SJCRH30 (cell line): ENCODE measurements at places on chromosomes 4 and X. TPM values are rescaled to one million over a fixed set of nuclear protein-coding genes. Genes with fewer than 3 reads are reported as not detected.

GRCh38 chrX:10529344-10529743, 91.0 kb downstream of the MID1 start:
- no peaks in the 10 kb centered on the region for H3K27me3 ChIP-seq
- H3K36me3 ChIP-seq, result peaks cover 12% of the 10 kb centered on the region; the same call in 1 of the 2 replicates
- no peak overlapping the region for H3K27ac ChIP-seq
- peaks cover 4% of the 10 kb centered on the region for H3K4me1 ChIP-seq
- no peak overlapping the region for H3K4me3 ChIP-seq

DNA sequence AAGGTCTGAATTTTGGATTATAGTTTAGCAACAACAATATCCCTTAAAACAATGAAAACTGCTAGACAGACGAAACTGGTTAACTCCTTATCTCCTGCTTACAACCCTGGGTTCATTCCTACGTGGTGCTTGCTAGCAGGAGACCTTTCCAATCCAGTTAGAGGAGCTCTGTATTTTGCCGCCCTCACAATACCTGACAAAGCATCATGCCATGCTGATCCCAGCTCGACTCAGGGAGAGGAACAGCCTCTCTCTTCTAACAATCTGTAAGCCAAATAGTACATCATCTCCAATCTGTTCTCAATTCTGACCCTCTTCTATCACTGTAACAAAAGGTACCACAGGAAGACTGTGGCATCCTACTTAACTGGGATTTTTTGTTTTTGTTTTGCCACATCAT, 74.4 kb downstream of the PAPSS1 start:
- peaks cover 7% of the 10 kb centered on the region for H3K36me3 ChIP-seq
- no peak overlapping the region for H3K27ac ChIP-seq
- no peak for DNase-seq
- no peak overlapping the region for H3K4me3 ChIP-seq

SMIM10 gene
- total RNA-seq, result not detected in 2 replicates

- H3K4me3 ChIP-seq, result peak overlapping the region; percentile 72
- H3K27me3 ChIP-seq, result no peaks in the 10 kb centered on the region
- no peak overlapping the region for H3K27ac ChIP-seq
Measured at GRCh38 chrX:46912603-46913491, 626 bp downstream of the JADE3 start.

NWD2 gene
- total RNA-seq, result 0.02 TPM in 1 of 2 replicates, not detected in the other

GAGE12E gene
- total RNA-seq, result not detected in 2 replicates

ASB11 gene
- total RNA-seq, result 0.05 TPM in 1 of 2 replicates, not detected in the other

DNA sequence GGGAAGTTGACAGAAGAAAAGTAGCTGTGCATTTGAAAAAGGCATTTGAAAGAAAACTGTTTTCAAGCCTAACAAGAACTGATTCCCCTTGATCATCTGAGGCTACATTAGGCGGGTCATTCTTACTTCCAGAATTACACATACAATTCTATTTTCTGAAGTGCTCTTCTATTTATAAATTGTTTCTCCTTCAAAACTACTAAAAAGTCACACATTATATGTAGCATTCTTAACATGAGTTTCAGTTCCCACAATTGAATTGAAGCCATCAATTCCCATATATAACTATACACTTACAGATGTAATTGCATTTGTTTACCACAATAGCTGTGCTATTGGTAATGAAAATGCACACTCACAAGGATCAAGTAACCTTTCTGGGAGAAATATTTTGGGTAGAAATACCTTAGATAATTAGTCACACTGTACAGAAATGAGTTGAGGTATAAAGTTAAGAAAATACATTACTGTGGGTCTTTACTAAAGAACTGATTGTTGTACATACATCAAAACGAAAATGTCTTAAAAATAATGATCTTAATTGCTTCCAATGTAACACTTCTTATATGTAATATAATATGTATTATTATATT, 1688.0 kb upstream of the AGA start:
- no peak for DNase-seq
- H3K27me3 ChIP-seq, result no peaks in the 10 kb centered on the region
- H3K27ac ChIP-seq, result no peak overlapping the region
- no peak overlapping the region for H3K4me3 ChIP-seq

- DNase-seq, result no peak
- no peak overlapping the region for H3K27ac ChIP-seq
- H3K4me3 ChIP-seq, result no peak overlapping the region
- H3K27me3 ChIP-seq, result no peaks in the 10 kb centered on the region
- H3K36me3 ChIP-seq, result no peaks in the 10 kb centered on the region
Measured at GRCh38 chrX:37755025-37755424, 24.8 kb upstream of the CYBB start.

DNA sequence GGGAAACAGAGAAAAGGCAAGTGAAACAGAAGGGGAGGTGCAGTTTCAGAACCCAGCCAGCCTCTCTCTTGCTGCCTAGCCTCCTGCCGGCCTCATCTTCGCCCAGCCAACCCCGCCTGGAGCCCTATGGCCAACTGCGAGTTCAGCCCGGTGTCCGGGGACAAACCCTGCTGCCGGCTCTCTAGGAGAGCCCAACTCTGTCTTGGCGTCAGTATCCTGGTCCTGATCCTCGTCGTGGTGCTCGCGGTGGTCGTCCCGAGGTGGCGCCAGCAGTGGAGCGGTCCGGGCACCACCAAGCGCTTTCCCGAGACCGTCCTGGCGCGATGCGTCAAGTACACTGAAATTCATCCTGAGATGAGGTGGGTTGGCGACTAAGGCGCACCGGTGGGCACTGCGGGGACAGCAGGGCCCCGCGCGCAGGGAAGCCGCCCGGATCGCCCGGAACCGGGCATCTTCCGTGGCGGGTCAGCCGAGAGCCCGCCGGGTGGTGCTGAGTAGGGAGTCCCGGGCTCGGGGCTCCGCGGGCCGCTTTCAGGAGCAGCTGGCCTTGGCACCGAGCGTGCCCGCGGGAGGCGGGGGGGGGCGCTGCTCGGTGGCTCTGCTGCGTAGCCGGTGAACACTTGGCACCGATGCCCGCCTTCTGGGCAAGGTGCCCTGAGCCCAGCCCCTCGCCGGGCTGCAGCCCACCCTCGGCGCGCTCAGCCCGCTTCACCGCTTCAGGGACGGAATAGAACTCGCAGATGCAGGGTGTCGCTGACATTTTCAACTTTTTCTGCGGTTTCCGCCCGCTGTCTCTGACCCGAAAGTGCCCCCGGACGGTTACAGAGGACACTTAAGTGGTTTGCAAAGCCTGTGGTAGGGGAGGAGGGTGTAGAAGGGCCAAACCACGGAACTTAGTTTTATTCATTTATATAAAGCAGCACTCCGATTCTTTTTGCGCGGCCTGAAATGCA, at the start of gene CD38:
Gene CD38, plus strand, starts transcription at position 40 of the 953 bp plus-strand sequence. Its CDS starts 87 bp downstream, at position 127.
- H3K27me3 ChIP-seq, result no peaks in the 10 kb centered on the region; the same call in 1 of the 2 replicates
- H3K27ac ChIP-seq, result no peak within 1 kb of the TSS
- peak within 1 kb of the TSS; percentile 14 for H3K4me3 ChIP-seq
- no peaks in the 10 kb centered on the region for H3K4me1 ChIP-seq
- DNase-seq, result no peak

- H3K36me3 ChIP-seq, result no peaks in the 10 kb centered on the region
- H3K27ac ChIP-seq, result no peak overlapping the region
- H3K4me1 ChIP-seq, result peaks cover 5% of the 10 kb centered on the region; the same call in 1 of the 2 replicates
- no peak for DNase-seq
- no peaks in the 10 kb centered on the region for H3K27me3 ChIP-seq
Measured at GRCh38 chrX:134804779-134805178, 146.5 kb upstream of the PLAC1 start.

- no peak overlapping the region for H3K27ac ChIP-seq
- no peaks in the 10 kb centered on the region for H3K4me1 ChIP-seq
- no peaks in the 10 kb centered on the region for H3K36me3 ChIP-seq
- no peak overlapping the region for H3K4me3 ChIP-seq
Measured at GRCh38 chr4:81359207-81359606, 112.5 kb downstream of the RASGEF1B start.

DNA sequence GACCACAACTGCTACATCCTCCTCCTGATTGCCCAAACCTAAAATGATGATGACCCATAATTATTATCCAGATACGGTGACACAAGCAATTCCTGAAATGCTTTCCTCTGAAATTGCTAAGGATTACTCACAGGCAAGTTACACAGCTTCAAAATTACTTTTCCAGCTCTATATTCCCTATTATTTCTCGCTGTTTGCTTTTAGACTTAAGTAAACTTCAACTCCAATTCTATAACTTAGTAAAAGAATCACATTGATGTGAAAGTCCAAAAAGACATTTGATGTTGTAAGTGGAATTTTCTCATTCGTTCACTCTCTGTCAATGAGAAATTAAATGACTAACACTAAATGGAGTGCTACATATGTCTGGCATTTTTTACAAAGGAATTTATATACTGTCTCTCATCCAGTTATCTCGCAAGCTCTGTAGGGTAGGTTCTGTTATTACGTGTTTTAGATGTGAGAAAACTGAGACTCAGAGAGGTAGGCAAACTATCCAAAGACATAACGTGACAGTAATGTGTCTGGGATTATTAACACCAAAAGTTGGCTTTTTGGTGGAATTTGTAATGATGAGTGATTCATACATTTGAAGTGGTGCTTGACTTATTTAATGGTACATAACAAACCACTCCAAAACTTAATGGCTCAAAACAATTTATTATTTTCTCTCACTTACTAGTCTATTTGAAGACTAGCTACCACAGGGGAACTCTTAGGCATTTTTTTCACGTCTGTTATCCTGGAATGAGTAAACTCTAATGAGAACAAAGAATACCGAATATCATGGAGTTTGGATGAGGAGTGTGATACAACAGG, 31.5 kb downstream of the PALLD start:
- no peaks in the 10 kb centered on the region for H3K36me3 ChIP-seq
- no peak overlapping the region for H3K27ac ChIP-seq
- no peak for DNase-seq
- H3K27me3 ChIP-seq, result no peaks in the 10 kb centered on the region
- peaks cover 17% of the 10 kb centered on the region for H3K4me1 ChIP-seq
